ENCODE measurements at places on chromosomes 7 and 10. TPM values are rescaled to one million over a fixed set of nuclear protein-coding genes. Genes with fewer than 3 reads are reported as not detected.

- no peak for DNase-seq
Observed at GRCh38 chr7:29483219-29484104, 80.2 kb upstream of the PRR15 start.

- no peak for DNase-seq
Observed at GRCh38 chr7:130430115-130430514, 10.7 kb downstream of the CEP41 start.

DNA sequence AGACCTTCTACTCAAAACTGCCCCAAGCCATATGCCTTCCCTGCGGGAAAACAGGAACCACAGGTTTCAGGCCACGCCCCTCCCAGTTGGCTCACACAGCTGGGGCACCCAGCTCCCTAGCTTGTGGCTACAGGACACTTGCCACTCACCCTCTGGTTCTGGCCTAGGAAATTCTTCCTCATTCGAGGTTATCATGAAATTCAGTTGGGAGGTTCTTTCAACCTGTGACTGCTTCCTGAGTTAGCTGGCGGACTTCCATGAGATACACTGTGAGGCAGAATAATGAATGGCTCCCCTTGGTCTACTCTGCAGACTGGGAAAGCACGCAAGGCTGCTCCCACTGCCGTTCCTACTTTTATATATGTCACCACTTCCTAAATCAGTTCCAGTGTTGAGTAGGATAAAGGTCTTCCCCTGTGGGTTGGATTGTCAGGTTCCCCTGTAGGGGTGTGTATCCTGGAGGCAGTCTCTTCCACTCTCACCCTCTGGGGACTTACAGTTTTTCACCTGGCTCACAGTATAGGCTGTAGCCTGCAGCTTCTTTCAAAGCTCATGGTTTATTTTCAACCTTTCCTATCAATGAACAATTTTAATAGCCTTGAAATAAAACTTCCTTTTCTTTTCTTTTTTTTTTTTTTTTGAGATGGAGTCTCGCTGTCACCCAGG, 37.0 kb downstream of the GPR22 start:
- peak; percentile 26 for DNase-seq

DNA sequence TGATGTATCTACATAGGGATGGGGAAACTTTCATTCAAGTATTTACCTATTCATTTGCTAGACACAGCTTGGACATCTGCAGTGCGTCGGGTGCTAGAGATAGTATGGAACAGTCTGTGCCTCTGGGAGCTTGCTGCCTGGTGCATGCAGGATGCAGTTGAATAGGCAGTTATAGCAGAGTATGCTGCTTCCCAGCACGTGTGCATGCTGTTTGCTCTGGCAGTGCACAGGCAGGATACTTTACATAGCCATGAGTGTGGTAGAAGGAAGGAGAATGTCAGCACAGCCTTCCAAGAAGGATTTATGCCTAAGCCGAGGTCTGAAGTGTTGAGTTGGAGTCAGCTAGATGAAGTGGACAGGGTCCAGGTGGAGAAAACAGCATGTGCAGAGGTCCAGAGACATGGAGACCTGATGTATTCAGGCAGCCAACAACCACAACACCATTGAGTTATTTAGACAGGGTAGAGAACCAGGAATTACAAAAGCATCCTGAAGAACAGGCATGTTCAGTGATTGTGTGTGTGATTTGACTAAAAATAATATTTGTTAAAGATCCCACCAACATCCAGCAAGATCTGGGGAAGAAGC, 8.1 kb downstream of the MAP3K8 start:
- no peak for DNase-seq

The NEBL gene
- total RNA-seq = 6.9 TPM

DNA sequence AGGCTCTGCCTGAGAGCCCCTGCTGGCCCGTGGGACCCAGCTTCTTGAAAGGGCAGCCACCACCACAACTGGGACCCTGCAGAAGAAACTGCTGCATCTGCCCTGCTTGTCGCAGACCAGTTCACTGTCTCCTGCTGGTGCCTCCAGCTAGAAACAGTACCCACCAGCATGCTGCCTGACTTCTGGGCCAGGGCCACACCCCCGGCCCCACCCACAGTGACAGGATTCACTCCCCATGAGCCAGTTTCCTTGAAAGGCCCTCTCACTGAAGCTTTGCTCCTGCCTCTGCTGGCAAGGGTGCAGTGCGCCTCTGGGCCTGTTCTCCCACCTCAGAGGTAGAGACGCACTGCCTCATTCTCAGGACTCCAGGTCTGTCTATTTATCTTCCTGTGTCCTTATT, 32.4 kb downstream of the ANXA11 start:
- no peak for DNase-seq

GRCh38 chr10:5661043-5661442, 5.4 kb downstream of the ASB13 start:
- DNase-seq = no peak

The TMEM196 gene
- not detected for total RNA-seq

- no peak for DNase-seq
Observed at GRCh38 chr7:148289630-148290029, 300.9 kb upstream of the C7orf33 start.

DNA sequence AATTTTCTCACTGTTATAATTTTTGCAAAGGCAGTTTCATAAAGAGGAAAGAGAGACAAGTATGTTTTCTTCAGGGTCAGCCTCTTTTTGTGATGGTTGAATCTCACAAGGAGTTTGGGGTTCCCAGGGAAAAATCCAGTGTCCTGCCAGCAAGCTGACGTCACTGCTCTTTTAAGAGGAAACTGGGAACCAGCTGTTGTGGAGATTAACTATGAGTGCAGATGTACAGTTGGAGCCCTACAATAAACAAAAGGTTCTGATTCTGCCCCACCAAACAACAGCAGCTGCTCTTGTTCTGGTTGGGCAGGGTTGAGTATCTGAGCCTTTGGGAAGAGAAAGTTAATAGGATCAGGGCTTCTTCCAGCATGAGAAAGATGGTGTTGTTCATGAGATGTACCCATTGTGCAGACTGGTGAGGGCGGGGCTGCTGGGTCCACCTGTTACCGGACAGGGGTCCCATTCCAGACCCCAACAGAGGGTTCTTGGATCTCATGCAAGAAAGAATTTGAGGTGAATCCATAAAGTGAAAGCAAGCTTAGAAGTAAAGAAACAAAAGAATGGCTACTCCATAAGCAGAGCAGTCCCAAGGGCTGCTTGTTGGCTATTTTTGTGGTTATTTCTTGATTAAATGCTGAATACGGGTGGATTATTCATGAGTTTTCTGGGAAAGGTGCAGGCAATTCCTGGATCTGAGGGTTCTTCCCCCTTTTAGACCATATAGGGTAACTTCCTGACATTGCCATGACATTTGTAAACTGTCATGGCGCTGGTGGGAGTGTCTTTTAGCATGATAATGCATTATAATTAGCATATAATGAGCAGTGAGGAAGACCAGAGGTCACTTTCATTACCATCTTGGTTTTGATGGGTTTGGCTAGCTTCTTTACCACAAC, 12.5 kb downstream of the PRF1 start:
- DNase-seq = no peak

GRCh38 chr7:2012044-2012900, 220.5 kb downstream of the MAD1L1 start:
- DNase-seq = no peak

The ALDH18A1 gene
- 51.2 TPM for total RNA-seq

GRCh38 chr10:15526754-15527153, 155.7 kb upstream of the FAM171A1 start:
- no peak for DNase-seq

The NEUROD6 gene
- total RNA-seq = not detected

GRCh38 chr10:51956822-51957221, 257.4 kb upstream of the CSTF2T start:
- DNase-seq = no peak

GRCh38 chr7:26868841-26869495, 4.6 kb upstream of the SKAP2 start:
- DNase-seq = no peak
